ENCODE measurements at places on chromosomes 7 and 10.

DNA sequence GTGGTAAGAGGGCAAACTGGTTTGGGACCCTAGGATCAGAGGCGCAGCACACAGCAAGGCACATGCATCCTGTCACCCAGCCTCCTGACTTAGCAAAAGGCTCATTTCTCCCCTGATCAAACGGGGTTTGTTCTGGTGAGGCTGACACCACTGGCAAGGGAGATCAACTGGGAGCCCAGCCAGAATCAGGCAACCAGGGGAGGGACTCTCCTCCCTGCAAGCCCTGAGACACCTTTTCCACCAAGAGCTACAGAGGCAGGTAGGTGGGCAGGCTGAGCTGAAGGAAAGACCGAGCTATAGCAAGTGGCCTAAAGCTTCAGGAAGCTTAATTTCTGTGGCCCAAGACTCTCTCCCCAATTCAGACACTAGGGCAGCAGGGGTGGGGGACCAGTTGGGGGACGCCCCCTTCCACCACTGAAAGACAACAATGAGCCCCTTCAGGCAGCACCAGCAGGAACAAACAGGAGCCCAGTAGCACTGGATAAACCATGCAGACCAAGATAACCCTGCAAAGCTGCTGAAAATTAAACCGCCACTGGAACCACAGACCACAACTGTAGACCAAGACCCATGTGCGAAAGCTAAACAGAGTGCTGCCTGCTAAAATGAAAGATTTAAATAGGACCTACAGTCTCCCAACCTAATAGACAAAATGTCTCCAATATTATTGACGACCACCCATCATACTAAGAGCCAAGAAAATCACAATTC lies 27.1 kb upstream of the SAR1A start:
- no peak for DNase-seq

- no peak for DNase-seq
Measured at GRCh38 chr7:128849156-128849515, 13.5 kb upstream of the ATP6V1F start.

DNA sequence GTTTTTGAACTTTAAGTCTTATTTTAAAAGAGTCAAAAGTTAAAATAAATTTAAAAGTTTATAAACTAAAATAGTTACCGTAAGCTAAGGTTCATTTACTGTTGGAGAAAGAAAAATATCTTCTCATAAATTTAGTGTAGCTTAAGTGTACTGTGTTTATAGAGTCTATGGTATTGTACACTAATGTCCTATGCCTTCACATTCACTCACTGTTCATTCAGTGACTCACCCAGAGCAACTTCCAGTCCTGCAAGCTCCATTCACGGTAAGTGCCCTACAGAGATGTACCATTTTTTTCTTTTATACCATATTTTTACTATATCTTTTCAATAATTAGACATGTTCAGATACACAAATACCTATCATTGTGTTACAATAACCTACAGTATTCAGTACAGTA lies 97.6 kb downstream of the PTN start:
- DNase-seq, result no peak

DNA sequence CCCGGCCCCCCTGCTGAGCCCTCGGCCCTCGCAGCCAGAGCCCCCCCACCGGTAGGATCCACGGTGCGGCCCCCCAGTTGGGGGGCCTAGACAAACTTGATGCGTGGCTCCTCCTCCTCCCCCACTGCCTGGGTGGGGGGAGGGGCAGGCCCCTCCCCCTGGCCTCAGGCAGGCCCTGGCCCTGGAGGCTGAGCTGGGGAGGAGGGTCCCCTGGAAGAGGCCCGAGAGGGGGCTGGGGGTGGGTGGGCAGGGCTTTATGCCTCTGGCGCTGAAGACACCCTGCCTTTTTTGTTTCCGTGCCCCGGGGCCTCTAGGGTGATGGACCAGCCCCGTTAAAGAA lies 3.7 kb downstream of the VPS37D start:
- no peak for DNase-seq

- DNase-seq, result no peak
Measured at GRCh38 chr7:44236333-44236728, 35.6 kb downstream of the YKT6 start.

All from NCI-H1417 treated with DMSO at 0.1 percent for 48 hours (cell line).